Kidney (tissue), 22 donors: ENCODE measurements at places on chromosomes 6 and 20. TPM values are rescaled to one million over a fixed set of nuclear protein-coding genes. Genes with fewer than 3 reads are reported as not detected.

GRCh38 chr6:130320908-130321307, 44.9 kb upstream of the TMEM200A start:
- DNase-seq = no peak

- no peak for DNase-seq
Observed at GRCh38 chr6:30830438-30830837, 53.9 kb upstream of the DDR1 start.

- no peak for DNase-seq
Observed at GRCh38 chr20:58212636-58213035, 15.8 kb downstream of the ANKRD60 start.

GRCh38 chr20:34522969-34523871, 7.0 kb downstream of the DYNLRB1 start:
- DNase-seq = peak; percentile 44

DNA sequence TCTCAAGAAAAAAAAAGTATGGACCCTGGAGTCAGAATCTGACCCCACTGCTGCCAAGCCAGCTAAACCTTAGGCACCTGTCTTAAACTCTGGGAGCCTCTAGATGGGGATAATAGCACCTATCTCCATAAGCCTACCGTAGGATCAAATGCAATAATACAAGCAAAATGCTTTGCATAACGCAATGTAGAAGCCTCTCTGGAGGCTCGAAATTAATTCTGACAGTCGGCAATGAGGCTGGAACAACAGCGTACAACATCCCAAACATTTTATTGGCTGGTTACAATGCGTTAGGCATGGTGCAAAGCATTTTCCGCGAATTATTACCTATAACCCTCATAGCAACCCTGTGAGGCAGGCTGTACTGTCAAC, 521 bp downstream of the CDK5RAP1 start:
- DNase-seq = peak; percentile 37

GRCh38 chr20:38132910-38133501, 32.1 kb downstream of the TGM2 start:
- no peak for DNase-seq

DNA sequence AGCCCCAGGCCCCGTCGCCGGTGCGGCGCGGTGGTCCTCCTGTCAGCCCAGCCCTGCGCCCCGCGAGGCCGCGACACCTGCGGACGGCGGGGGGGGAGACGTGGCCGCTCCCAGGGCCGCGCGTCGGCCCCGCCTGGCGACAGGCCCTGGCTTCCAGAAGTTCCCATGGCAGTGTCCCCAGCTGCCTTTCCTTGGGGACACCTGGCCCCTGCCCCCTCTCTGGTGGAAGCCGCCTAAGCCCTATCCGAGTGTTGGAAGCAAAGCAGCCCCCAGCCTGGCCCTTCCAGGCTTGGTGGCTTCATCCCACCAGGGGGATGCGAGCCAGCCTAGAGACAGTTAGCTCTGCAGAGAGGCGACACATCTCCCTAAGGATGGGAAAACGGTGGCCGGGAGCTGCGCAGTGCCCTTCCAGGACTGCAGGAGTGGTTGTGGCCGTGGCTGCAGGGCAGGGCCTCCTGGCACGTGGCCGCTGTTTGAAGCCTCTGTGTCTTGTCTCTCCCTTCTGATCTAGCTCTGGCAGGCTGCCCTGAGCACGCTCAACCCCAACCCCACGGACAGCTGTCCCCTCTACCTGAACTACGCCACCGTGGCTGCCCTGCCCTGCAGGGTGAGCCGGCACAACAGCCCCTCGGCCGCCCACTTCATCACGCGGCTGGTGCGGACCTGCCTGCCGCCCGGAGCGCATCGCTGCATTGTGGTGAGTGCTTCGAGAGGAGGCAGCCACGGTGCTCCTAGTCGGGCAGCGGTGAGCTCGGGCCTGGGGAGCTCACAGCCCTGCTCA, 816 bp downstream of the NPEPL1 start:
- peak; percentile 80 for DNase-seq

GRCh38 chr6:30820193-30820592, 64.1 kb upstream of the DDR1 start:
- DNase-seq = no peak

GRCh38 chr6:32110632-32111031, 1.5 kb upstream of the TNXB start:
- DNase-seq = no peak

DNA sequence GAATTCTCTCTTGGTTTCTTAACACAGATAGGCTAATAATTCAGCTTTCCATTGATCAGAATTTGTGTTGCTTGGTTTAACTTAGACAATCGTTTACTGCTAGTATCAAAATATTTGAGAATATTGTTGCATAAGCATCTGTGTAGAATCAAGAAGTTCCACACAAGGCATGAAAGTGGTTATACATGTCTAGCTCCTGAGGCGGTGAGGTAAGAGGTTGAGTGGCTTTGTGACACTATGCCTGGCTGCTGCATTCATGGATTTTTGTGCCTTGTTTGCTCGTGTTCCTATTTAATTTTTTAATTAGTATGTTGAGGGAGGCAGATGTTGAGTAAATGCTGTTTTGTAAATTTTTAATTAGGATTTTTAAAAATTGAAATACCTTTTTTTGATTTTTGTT, 10.2 kb downstream of the PKIB start:
- no peak for DNase-seq

DNA sequence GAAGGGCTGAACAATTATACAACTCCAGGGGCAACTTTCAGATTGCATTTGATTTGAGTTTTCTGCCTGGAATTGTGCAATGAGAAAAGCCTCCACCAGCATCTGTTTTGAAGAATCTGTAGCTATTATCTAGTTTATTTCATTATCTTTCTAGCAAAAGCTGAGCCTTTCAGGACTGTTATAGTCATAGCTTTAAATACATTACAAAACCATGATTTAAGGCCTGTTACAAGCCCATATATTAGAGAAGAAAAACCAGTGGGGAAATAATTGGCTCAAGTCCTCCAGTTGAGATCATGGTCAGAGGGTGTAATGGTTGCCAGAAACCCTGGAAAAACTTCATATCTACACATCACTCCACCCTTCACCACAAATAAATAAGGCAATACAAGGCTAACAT, 676.2 kb downstream of the HDGFL1 start:
- no peak for DNase-seq

GRCh38 chr20:5714261-5715041, 35.8 kb upstream of the SHLD1 start:
- DNase-seq = peak; percentile 85

GRCh38 chr20:45408646-45409213, 641 bp downstream of the DBNDD2 start:
- no peak for DNase-seq

DNA sequence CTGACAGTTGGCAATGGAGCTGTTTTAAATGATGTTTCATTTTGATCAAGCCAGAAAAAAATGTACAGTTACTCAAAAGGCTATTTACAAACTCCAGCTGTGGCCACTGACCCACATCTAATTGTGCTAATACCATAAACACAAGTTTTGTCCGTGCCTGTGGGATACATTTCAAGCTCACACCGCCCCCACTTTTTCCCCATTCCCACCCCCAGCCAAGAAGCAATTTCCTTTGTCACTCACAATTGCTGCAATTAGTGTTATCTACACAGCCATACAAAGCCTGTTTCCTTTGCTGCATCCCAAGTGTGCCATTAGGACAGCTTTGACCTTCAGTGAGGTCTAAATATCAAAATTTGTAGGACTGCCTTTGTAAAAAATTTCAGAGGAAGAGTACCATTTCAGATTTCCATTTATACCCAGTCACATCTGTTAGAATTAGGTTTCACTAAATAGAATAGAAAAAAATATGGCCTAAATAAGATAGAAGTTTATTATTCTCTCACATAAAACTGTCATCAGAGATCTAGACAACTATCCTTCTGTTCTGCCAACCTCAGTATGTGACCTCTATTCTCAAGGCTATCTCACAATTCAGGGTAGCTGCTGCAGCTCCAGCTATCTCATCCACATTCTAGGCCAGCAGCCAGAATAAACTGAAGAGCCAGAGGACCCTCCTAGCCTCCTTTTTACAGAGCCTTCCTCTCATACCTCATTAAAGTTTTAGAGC, 202.6 kb downstream of the NFATC2 start:
- no peak for DNase-seq

DNA sequence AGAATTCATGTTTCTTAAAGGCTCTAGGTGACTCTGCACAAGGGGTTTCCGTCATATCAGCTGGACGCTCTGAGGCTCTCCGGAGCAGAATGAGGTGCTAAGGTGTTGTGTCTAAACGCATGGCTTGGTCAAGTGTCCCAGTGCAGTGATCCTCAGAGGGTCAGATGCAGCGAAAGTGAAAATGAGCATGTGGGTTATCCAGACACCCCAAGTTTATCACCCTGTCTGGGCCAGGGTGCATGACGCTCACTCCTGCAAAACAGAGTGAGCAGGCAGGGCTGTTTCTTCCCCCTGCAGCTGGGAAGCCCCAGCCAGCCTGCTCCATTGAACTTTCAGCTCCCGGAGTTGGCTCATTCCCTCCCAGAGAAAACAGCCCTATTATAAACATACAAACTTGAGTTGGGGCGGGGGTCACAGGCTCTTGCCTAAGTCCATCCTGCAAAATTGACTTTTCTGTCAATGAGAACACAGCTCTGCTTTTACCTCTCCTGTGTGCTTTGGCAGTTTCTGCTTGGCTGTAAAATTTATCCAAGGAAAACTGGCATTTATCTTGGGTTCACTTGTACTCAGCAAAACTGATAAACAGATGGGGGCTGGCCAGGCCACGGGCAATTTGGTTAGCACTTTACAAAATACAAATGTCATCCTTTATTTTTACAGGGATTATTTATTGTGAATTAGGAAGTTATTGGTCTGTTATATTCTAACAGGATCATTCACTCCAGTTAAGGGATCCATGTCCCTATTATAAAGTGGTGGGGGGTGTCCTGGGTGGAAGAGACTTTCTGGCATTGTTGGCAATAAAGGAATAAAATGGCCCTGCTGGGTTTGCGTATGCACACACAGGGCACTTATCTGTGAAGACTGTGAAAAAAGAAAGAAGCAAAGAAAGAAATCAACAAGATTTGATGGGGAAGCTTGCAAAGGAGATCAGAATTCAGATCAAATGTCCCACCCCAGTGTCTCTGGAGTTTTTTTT, 154.9 kb downstream of the FOXA2 start:
- no peak for DNase-seq

GRCh38 chr6:148523551-148523950, 180.9 kb downstream of the SASH1 start:
- no peak for DNase-seq

GRCh38 chr20:63823691-63824311, 7.3 kb downstream of the ZBTB46 start:
- no peak for DNase-seq

GRCh38 chr6:99364026-99364425, 14.6 kb upstream of the FAXC start:
- DNase-seq = no peak

- DNase-seq = no peak
Observed at GRCh38 chr6:65707126-65707826, at the start of gene EYS. EYS (minus strand) TSS chr6:65707226; CDS start chr6:65495410, 211,816 bp downstream.

DNA sequence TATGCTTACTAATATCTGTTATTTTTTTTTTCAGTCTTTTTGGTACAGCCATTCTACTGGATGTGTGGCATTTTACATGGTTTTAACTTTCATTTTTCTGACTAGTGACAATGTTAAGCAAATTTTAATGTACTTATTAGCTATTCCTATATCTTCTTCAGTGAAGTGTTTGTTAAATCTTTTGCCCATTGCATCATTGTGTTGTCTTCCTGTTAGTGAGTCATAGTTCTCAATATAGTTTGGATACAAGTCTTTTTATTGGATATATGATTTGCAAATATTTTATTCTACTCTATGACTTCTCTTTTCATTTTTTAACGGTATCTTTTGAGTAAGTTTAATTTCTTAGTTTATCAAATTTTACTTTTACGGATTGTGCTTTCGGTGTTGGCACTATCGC, 519.4 kb downstream of the CDKAL1 start:
- no peak for DNase-seq

GRCh38 chr6:29005183-29005885, at the start of gene ZNF311:
ZNF311 (minus strand) TSS chr6:29005315; CDS start chr6:29003954, 1,361 bp downstream.
- peak; percentile 73 for DNase-seq

- DNase-seq = no peak
Observed at GRCh38 chr6:170006900-170007467, 255.6 kb downstream of the ERMARD start.

GRCh38 chr6:133590814-133591213, 298.1 kb upstream of the TCF21 start:
- DNase-seq = no peak

- peak; percentile 56 for DNase-seq
Observed at GRCh38 chr6:75202676-75203131, 3.1 kb downstream of the COL12A1 start.

DNA sequence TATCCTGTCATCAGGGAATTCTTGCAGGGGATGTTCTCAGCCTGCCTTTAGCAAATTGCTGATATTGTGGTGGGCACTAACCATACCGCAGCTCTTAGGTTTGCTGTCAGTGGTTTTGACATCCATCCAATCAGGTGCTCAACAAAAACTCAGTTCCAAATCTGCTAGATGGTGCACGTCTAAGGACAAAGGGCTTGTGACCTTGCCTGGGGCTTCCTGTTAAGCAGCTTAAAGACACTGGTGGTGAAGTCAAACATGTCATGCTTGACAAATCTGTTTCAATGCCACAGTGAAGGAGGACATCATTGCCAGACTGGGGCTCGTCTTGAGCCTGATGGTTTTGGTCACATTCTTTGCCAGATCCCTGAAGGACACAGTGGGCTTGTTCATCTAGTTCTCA, 179.8 kb upstream of the NOX3 start:
- no peak for DNase-seq

- DNase-seq = no peak
Observed at GRCh38 chr6:13294499-13295069, 33.8 kb downstream of the TBC1D7 start.

DNA sequence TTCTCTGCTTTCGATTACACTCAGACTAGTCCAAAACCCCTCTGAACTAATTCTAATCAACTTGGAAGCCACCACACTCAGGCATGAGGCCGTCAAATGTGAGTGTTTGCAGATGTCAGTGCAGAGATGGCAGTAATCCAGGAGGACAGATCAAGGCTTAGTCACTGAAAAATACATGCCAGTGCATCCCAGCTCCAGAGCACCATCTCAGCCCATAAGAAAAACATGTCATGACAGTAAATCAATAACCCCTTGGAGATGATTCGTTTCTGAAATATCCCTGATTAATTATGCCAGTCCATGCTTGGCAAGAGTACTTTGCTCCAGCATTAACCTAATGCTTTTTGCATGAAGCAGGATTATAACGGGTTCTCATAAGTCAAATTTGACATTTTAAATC, 179.5 kb downstream of the ADAT2 start:
- peak; percentile 13 for DNase-seq

- no peak for DNase-seq
Observed at GRCh38 chr6:119686644-119687043, 337.1 kb upstream of the MAN1A1 start.

GRCh38 chr6:89368999-89369398, 16.5 kb upstream of the UBE2J1 start:
- DNase-seq = peak; percentile 46

The CDH26 gene
- total RNA-seq = 2.4 TPM

The NRN1 gene
- 8.5 TPM for total RNA-seq

The RGS17 gene
- 0.28 TPM for total RNA-seq

The NRSN1 gene
- not detected for total RNA-seq

The PREX1 gene
- 38.2 TPM for total RNA-seq

The FAM110A gene
- 10.2 TPM for total RNA-seq

The DAAM2 gene
- 19.8 TPM for total RNA-seq

The ARMH2 gene
- not detected for total RNA-seq

The EGFL8 gene
- total RNA-seq = 18.3 TPM

The ANKRD66 gene
- not detected for total RNA-seq

The C6orf141 gene
- 2.2 TPM for total RNA-seq

The SMLR1 gene
- 0.16 TPM for total RNA-seq
